ENCODE measurements at places on chromosomes 11 and 22.

- no peak for DNase-seq
Observed at GRCh38 chr11:118149493-118149892, 3.1 kb downstream of the SCN4B start.

DNA sequence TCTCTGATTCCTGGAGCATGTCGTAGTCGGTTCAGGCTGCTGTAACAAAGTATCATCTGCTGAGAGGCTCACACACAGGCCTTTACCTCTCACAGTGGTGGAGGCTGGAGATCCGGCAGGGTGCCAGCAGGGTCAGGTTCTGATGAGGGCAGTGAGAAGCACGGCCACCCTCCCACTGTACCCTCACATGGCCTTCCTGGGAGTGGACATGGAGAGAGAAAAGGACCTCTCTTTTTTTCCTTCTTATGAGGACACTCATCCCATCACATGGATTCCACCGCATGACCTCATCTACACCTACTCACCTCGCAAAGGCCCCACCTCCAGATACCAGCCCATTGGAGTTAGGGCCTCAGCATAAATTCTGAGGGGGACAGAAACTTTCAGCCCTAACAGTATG, 99.5 kb downstream of the BCR start:
- no peak for DNase-seq

DNA sequence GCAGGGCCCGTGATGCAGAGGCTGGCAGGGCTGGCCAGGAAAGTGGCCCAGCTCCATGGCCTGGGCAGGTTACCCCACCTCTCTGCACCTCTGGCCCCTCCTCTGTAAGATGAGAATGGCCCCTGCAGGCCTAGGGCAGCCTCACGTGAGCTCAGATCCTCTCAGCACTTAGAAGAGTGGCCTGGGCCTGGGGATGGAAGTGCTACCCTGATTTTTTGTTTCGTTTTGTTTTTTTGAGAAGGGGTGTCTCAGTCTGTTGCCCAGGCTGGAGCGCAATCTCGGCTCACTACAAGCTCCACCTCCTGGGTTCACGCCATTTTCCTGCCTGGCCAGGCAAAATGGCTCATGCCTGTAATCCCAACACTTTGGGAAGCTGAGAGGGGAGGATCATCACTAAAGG, 982 bp downstream of the APOBEC3H start:
- no peak for DNase-seq

- DNase-seq = no peak
Observed at GRCh38 chr22:32561163-32561562, 86.6 kb downstream of the FBXO7 start.

- no peak for DNase-seq
Observed at GRCh38 chr11:34359548-34359891, 1.7 kb upstream of the ABTB2 start.

DNA sequence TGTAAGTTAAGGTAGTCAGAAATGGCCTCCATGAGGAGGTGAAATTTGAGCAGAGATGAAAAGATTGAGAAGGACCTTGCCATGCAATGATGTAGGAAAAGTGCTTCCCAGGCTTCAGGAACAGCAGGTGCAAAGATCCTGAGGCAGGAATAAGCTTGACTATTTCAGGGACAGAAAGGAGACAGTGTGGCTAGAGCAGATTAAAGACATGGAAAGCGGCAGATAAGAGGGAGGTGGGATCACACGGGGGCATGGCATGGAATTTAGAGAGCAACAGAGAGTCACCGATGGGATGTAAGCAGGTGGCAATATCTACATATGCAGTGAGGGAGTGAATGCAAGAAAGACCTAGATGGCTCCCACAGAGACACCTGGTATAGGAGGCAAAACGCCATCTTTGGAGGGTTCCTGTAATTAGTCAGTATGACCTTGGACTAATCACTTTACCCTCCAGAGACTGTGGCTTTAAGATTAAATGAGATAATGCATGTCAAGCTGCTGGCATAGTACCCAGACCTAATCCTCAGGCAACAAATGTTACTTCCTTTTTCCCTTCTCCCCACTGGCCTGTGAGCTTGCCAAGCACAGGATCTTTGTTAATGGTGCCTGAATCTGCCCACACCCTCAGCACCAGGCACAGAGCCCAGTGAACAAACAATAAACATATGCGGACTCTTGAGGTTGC, 24.6 kb upstream of the ACER3 start:
- peak; percentile 8 for DNase-seq

- no peak for DNase-seq
Observed at GRCh38 chr22:45534339-45535192, 31.9 kb downstream of the FBLN1 start.

DNA sequence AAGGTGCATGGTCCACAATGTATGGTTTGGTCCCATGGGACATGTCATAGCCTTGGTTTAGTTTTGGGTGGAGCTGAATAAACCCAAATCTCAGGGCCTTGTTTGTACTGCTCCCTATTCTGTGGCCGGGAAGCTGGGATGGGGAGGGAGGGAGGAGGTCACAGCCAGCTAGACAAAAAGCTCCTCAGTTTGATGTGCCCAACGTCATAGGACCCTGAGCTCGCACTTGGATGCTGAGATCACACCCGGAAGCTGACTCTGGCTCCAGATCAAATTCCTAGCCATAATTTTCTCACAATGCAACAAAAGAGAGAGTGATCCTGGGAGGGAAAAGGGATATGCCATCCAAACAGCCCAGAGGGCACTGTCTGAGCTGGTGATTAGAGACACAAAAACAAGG, 1.5 kb downstream of the HSPB2 start:
- peak; percentile 87 for DNase-seq

DNA sequence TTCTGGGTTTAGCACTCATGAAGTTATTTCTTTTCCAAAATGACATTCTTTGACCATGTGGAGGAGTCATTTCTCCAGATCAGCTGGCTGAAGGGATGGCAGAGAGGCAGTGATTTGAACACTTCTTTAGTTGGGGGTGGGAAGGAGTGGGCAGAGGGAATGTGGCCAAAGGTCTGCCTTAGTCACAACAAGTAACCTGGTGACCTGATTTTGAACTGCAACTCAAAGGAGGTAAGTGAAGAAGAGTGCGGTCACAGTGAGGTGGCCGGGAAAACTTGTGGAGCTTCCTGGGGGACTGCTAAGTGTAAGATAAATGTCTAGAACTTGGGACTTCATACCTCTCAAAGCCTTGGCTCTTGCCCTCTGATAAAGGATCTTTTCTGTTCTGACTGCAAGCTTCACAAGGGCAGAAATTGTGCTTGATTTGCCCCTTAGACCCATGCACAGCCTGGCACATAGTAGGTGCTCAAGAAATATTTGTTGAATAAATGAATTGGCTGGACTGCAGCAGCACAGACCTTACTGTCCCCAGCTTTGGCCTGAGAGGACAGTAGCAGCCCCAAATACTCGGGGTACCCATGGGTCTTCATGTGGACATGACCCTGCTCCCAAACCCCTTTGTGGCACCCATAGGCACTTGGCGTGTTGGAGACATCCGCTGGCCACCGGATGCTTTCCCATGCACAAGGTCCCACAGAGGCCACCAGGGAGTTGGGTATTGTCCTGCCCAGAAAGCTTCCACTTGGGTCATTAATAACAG, 99.0 kb upstream of the ALX4 start:
- no peak for DNase-seq

DNA sequence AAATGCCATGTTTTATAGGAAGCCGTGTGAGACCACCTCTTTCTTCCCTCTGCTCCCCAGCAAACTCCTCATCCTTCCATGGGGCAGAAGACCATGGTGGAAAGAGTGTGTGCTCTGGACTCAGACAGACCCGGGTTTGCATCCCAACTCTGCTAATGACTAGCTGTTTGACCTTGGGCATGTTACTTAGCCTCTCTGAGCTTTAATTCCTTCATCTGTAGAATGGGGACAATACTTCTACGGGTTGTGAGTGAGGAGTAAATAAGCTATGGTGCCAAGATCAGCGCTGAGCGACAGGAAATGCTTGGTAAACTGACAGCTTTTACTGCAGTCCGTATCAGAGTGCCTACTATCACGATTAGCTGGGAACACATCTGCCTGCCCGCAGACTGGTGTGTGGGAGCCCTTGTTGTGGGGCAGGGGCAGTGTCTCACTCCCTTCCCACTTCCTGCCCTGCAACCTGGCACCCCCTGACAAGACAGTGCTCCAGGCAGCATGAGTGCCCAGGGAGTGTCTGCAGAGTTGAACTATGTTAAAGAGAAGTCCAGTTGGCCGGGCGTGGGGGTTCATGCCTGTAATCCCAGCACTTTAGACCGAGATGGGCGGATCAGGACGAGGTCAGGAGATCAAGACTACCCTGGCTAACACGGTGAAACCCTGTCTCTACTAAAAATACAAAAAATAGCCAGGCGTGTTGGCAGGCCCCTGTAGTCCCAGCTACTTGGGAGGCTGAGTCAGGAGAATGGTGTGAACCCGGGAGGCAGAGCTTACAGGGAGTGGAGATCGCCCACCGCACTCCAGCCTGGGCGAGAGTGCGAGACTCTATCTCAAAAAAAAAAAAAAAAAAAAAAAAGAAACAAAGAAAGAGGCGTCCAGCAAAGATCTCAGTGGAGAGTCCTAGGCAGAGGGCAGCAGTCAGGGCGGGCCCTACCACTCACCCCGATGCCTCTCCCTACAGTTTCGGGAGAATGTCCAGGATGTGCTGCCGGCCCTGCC, 2.2 kb downstream of the SEC14L2 start:
- no peak for DNase-seq

- DNase-seq = no peak
Observed at GRCh38 chr22:28241656-28242290, 322.7 kb upstream of the PITPNB start.

- DNase-seq = no peak
Observed at GRCh38 chr11:78015878-78016277, 7.2 kb downstream of the KCTD14 start.

- no peak for DNase-seq
Observed at GRCh38 chr11:40291741-40292140, 1167.7 kb downstream of the LRRC4C start.

DNA sequence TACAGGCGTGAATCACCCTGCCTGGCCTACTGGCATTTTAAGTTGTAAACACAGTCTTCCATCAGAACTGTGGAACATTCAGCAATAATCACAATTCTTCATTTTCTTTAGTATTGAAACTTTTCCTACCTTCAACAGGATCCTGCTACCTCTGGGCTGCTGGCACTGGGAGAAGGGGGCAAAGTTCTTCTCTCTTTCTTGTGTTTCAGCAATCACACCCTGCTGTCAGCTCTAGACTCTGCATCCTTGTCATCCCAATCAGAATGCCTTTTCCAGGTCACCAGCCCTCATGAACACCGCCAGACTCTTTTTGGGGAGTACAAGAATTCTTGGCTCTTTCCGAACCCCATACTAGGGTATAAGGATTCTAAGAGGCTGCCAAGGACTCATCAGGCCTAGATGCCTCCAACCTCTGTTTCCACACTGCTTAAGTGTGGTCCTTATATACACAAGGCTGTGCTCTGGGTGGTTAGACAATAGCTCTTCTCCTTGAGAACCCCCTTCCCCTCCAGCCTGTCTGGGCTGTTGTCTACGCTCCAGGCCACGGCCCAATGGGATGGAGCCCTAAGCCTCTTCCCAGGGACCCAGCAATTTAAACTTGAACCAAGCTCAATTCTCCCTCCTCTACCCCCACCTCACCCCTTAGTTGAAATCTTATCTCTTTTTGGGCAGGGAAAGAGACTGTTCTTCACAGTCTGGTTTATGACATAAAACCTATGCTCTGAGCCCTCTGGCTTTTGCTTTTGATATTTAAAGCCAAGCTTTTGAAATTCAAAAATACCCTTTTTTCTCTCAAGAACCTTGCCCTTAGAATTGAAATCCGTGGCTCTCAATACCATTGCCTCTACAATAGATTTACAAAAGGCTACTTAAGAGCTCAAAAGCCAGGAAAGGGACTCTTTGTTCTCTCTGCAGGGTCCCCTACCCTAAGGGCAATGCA, 327.4 kb downstream of the BUD13 start:
- DNase-seq = no peak
